ENCODE measurements at places on chromosomes 1 and 21. TPM values are rescaled to one million over a fixed set of nuclear protein-coding genes. Genes with fewer than 3 reads are reported as not detected.

DNA sequence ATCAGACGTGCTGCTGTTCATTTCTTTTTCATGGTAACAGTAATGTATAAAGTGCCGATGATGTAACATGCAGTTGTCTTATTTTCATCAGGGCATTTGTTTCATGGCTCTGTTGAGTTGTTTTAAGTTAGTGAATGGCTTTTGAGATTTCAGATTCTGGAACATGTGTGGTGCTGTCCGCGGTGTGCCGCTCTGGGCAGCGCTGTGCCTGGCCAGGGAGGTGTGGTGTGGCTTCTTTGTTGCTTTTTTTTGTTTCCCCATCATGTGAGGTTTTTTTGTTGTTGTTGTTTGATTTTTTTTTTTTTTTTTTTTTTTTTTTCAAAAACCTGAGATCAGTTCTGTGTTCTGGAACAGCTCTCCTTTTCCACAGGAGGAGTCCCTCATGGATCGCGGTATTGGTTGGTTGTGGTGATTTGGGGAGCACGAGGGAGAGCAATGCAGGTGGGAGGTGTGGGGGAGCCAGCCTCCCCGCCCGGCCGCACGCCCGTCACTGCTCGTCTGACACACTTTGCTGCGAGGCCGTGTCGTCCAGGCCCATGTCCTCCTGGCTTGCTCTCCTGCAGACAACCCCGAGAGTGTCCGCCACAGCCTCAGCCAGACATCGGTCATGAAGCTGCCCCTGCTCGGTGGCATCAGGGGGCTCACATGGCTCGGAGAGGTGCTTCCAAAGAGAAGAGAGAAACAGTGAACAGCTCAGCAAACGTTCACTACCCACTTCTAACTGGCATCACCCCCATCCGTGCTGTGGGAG is 33.6 kb downstream of the NTPCR start:
- DNase-seq = no peak

Gene ENAH
- 0.89 TPM for total RNA-seq

DNA sequence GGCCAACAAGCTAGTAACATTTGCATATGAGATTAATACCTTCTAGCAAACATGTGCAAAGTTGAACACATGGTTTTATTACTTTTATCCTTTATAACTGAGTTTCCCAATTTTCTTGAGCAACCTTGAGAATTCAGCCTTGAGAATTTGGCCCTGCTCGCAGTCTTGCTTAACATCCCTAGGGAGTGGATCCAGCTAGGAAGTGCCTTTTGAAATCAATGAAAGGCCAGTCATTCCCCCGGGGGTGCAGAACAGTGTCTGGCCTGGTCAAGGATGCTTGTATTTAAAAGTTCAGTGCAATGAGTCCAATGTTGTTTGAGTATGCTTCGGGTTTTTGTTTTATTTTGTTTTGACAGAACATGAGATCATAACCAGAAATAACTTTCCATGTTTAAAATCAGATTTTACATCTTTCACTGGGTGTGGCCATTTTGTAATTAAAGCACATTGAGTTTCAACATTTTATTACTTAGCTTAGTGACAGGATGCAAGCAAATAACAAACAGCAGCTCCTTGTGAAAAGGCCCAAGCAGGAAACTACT is 16.7 kb downstream of the PALMD start:
- no peak for DNase-seq

Gene RBP7
- not detected for total RNA-seq

DNA sequence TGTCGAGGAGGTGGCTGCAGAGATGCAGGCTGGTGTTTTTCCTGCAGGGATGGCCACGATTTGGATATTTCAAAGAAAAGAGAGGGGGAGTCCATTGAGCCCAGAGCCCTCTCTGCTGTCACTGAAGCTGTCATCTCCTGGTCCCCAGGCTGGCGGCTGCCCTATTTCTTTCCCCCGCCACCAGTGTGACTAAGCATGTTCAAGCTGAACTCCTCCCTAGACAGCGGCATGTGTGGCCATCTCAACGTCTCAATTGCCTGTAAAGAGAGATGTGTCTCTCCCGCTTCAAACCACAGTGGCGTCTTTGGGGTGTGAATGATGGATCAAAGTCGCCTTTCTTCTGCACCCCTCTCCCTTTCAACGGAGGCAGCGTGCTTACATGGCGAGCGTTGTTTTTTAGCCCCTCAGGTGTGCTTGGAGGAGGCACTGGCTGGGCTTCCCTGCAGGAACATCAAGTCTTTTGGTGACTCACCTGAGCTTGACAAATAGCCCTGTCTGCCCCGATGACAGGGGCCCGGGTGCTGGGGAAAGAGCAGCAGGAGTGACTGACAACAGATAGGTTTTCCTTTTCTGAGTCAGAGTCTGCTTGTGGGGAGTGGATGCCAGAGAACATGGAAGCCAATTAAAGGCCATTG is 346.4 kb upstream of the AJAP1 start:
- DNase-seq = no peak

DNA sequence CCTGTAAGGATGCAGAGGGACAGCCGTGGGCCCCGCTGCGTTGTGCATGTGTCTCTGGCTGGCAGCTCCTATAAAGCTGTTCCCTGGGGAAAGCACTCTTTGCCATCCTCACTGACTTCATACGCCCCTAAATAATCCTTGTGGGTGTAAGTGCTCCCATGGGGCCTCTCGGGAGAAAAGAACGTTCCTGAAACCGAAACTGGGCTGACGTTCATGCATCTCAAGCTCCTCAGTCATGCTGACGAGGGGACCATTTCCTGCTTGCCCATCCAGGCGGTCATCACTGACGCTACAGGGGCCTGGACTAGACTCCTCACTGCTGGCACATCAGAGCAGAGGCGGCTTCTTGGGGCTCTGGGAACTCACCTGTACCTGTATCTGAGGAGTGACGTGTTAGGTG is 73.1 kb upstream of the USP24 start:
- DNase-seq = no peak

Gene AUNIP
- 8.6 TPM for total RNA-seq

DNA sequence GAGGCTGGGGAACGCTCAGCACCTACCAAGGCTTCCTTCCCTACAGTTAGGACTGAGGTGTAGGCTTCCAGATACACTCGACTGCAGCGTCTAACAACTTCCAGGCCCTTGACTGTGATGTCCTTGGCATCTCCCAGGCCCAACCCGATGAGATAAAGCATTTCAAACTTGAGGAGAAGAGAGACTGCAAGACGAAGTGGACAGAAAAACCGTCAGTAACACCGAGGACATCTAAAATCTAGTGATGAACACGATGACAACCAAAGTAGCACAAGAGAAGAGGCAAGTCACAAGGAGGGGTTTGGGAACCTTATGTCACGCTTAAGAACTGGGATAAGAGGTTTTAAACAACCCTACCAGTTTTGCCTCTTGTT is 314 bp downstream of the DPH5 start:
- no peak for DNase-seq

DNA sequence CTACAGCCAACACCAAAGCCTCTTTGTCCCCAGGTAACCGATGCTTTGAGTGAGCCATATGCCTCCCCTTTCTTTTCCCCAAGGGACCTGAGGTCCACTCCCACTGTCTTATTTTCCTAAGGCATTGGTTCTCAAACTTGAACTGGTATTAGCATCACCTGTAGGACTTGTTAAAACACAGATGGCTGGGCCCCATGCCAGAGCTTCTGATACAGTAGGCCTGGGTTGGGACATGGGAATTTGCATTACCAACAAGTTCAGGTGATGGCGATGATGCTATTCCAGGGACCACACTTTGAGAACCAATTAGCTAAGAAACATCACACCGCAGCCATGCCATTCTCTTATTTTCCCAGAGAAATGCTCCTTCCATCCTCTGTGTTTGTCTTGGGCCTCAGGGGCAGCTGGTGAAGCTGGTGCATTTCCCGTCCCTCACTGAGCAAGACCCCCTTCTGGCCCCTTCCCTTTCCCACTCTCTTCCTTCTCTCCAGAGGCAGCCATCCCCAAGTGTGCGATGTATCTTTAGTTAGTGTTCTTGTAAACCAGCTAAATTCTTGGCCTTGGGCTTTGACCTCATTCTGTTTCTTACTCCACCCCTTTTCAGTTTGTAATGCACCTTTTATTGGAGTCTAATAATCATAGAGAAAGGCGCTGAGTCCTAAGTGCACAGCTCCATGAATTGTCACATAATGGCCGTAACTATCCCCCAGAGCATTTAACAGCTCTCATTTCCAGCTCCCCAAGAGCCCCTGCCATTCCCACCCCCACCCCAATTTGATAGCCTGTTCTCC is 14.2 kb upstream of the TTC22 start:
- DNase-seq = no peak

GRCh38 chr1:200436436-200436835 is 26.6 kb upstream of the ZNF281 start:
- no peak for DNase-seq

Gene ZNHIT6
- 17.0 TPM for total RNA-seq

- no peak for DNase-seq
Observed at GRCh38 chr1:155968670-155969069, 9.7 kb downstream of the ARHGEF2 start.

GRCh38 chr1:170176772-170177171 is 31.0 kb downstream of the NTMT2 start:
- no peak for DNase-seq

GRCh38 chr1:71270394-71270915 is 189.6 kb upstream of the ZRANB2 start:
- no peak for DNase-seq

Measured in activated naive CD4-positive, alpha-beta T cell treated with anti-CD3 and anti-CD28 coated beads, Interleukin-2, amount 50 U/mL, for 72 hours (primary cell).